NAMALWA (cell line): ENCODE measurements at places on chromosomes 7 and 10.
A peak's percentile ranks its signal among the peaks of the same experiment; 100 is the strongest.

DNA sequence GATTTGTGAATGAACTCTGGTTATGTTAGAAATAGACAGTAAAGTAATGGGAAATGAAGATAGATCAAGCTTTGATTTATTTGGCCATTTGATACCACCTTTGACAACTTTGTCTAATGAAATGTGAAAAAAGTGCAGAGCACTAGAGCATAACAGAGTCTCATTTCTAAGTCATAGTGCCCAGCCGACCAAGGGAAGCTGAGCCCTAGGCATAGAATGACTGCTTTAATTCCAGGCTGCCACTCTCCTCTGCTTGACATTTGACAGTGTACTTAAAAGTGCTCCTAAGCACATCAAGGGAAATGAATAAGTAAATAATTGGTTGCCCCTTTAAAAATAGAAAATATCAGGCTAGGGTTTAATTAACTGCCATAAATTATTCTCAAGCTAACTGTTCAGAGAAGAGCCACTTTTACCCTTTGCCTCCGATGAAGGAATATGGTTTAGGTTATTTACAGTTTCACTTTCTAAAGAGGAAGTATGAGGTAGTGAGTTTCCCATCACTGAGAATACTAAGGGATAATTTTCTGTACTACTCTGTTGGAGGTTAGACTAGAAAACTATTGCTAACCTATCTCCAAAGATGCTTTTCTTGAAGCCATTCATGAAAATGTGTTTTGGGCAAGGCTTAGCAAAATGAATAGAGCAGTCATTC is 591.6 kb downstream of the REEP3 start:
- peak; percentile 5 for DNase-seq

- DNase-seq, result no peak
These were observed 5.9 kb downstream of the FOXK1 start for GRCh38 chr7:4687956-4688355.

DNA sequence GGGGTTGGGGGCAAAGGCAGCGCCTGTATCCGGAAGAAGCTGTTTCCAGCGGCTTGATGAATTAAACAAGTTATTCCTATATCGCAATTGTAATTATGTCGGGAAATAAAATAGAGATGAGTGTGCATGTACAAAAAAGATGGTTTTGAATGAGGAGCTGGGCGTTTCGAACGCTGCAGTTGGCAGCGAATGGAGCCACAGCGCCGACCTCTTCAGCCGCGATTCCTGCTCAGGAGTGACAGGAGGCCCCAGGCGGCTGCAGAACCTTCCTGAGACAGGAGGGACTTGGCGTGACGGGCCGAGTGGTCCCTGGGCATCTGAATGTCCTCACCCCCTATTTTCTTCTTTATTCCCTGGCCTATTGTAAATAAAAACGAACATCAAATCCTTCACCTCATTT is 184.9 kb downstream of the DNAJB6 start:
- no peak for DNase-seq

- no peak for DNase-seq
These were observed 11.0 kb downstream of the STMP1 start for GRCh38 chr7:135673360-135673706.

DNA sequence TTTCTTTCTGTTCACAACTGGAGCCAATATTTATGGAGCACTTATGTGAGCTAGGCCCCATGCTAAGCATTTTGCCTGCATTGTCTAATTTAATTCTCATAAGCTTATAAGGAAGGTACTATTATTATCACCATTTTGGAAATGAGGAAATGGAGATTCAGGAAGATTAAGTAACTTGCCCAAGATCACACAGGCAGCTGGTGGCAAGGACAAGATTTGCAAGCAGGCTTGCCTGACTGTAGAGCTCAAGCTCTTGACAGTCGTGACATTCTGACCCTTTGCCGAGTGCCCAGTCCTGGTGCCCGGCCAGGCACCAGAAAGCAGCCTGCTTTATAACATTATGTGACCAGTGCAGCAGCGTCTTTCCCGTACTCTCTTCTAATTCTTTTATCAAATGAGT is 38.2 kb downstream of the WNT2 start:
- no peak for DNase-seq

DNA sequence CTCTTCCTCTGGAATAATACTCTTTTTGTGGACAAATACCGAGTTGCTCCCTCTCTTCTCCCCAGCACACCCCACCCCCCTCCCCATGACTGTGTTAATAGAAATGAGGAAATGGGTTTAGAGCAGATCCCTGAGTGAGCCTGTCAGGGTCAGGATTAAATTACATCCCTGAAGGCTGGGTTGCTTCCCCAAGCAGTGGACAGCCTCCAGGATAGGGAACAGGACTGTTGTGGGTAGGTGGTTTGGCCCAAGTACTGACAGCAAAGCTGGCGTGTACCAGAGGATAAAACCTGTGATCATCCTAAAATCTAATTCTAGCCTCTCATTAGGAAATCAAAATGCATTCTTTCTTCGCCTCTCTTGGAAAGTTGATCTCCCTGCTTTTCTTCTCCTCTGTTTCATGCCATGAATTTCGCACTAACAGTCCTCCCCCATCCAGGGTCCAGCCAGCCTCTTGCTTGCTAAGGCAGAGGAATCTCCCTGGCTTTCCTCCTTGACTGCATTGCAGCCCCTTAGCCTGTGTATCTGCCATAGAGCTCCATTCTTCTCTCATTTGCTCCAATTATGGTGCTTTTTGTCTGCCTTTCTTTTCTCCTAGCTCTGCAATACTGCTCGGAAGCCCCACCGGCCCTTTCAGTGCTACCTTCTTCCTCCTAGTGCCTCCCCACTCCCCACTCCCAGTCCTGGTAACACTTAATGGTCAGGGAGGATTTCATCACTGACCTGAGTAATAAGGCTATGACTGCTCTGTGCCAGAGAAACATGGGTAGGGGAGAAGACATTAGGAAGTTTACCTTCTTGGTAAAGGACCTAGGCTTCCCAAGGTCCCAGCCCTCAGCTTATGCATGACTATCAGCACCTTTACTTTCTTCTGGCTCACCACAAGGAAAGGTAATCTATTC is 8.4 kb downstream of the LRRC4 start:
- no peak for DNase-seq

- DNase-seq, result no peak
These were observed 92.8 kb downstream of the VWC2 start for GRCh38 chr7:49866076-49866735.

DNA sequence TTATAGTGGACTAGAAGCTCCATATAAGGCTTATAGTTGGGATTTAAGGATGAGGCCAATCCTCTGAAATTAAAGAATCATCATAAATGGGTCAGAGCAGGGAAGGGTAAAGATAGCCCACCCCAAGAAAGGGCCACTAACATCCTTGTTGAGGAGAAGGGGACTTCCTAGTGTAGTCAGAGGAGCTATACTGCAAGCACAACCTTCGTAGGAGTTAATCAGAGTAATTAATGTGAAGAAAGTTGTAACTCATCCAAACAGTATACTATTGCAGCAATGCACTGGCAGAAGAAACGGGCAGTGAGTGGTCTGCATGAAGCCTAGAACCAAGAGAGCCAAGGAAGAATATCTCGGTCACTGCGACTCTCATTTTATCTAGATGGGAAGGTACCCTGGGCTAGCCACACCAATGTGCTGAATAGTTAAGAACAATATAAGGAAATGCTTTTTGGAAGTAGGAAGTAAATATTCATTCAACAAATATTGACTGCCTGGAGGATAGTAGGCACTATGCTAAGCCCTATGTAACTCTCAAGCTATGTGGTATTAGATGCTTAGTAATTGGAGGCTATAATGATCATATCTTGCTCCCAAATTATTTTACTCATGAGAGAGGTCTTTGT is 13.3 kb downstream of the OTUD1 start:
- DNase-seq, result no peak

DNA sequence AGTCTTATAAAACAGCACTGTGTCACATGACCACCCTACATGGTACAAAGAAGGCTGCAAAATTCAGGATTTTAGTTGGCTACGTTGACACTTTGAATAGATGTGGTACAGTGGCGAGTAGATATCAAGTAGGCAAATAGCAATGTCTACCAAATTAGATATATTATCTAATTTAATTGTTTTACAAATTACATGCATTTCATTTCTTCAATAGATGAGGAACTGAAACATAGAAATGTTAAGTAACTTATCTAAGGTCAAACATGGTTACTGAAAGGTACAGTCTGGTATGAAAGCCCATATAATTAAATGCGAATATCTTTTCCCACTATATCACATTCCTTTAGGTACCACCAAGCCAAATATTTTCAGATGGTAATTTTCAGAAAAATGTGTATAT is 972.2 kb downstream of the NRG3 start:
- DNase-seq, result no peak

- no peak for DNase-seq
These were observed 149.1 kb upstream of the WDR11 start for GRCh38 chr10:120702032-120702431.

- DNase-seq, result no peak
These were observed 90.0 kb downstream of the FOXP2 start for GRCh38 chr7:114504586-114504985.

- no peak for DNase-seq
These were observed 193.8 kb downstream of the IMMP2L start for GRCh38 chr7:111368381-111369065.

DNA sequence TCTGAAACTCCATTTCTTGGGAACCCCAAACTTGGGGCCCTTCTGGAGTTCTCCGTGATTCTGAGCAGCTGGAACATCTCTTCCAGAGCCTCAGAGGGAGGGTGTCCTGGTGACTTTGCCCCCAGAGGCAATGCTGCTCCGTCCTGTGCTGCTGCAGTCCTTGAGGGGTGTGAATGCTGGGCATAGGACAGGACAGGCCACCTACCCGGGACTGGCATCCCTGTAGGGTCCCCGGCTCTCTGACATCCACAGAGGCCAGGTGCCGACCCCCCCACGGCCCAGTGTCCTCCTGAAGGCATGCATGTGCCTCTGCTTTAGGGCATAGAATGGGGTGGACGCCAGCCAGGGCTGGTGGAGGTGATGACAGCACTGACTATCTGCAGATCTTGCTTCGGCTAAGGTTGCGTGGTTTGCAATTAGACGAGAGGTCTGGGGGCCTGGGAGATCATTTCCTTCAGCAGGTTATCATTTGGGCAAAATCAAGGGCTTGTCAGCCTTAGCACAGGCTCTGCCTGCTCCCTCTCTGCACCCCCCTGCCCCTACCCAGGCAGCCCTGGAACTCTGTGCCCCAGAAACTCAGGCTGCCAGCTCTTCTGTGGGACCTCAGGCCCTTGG is 136.9 kb upstream of the GPR26 start:
- no peak for DNase-seq

DNA sequence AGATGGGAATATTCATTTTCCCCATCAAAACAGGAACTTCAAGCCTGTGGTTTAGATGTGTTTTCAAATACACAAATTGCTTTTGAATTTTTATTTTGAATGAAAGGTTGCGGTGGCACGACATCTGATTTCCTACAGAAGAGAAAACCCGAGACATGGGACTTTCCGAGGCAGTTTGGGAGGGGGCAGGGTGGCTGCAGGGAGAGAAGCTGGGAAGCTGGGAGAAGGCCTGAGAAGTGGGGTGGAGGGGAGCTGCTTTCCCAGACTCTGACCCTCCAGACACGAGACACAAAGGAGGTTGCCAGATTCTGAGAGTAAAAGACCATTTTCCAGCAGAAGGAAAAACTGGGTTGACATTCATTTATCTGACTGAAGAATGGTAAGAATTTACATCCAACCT is 19.6 kb downstream of the TMEM176A start:
- DNase-seq, result no peak

DNA sequence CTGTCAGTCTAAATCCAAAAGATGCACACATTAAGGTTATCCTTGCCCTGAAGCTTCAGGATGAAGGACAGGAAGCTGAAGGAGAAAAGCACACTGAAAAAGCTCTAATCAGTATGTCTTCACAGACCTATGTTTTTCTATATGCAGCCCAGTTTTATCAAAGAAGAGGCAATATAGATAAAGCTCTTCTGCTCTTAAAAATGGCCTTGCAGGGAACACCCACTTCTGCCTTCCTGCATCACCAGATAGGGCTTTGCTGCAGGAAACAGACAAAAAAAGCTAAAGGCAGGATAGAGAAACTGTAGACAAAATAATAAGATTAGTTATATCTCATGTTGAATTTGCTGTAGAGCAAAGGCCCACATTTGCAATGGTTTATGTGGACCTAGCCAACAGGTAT is 14.9 kb upstream of the IFIT1B start:
- no peak for DNase-seq

DNA sequence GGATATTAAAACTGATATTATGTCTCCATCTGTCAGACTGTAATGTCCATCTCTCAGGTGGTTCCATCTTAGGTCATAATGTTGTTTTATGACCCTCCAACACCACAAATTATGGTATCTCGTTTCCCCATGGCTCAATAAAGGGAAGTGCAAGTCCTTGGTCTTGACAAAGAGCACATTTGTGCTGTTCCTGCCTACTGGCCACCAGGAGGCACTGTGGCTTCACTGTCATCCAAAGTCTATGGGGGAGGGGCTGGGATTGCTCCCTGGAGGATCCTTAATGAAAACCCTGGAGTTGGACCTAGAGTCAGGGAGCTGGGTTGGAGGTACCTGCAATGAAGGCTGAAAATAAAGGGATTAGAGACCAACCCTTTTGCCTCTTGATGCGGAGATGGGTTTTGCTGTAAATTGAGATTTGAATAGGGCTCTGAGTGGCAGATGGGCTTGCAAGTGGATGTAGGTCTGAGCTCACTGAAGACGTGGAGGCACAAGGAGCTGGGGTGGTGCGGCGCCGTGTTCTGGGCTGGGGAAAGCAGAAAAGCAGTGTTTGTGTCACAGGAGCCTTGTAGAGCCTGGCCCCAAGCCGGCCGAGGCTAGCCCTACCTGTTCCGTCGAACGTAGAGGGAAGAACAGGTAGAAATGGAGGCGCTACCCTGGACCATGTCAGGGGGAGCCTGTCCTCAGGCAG is 180.5 kb upstream of the PRSS58 start:
- peak; percentile 46 for DNase-seq

- DNase-seq, result no peak
These were observed 1196.8 kb upstream of the PHF14 start for GRCh38 chr7:9776900-9777299.

GRCh38 chr7:114874170-114874569 is 47.7 kb upstream of the MDFIC start:
- no peak for DNase-seq

- no peak for DNase-seq
These were observed 87.9 kb downstream of the HIF1AN start for GRCh38 chr10:100623521-100624230.

GRCh38 chr10:77943121-77943901 is 16.8 kb upstream of the DLG5 start:
- no peak for DNase-seq

DNA sequence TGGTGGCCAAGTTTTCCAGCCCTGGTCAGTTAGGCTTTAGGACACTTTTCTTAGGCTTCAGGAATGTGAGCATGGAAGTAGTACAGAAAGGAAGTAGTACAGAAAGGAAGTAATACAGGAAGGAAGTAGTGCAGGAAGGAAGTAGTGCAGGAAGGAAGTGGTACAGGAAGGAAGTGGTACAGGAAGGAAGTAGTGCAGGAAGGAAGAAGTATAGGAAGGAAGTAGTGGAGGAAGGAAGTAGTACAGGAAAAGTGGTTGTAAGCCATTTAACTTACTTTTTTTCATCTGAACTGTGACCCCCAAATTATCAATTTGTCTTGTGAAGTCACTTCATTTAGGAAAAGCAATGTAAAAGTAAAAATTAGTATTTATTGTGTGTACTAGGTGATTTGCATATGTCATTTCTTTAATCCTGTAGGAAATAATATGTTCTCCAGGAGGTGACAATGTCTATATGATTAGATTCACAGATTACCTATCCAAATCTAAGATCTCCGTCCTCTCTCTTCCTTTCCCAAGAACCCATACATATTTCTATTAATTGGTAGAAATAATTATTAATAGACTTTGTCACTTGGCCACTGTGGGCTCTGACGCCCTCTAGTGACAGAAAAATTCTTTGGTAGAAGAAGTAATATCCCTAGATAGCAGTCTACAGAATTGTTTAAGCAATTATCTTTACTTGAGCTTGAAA is 3.9 kb upstream of the FAS start:
- peak; percentile 80 for DNase-seq

- no peak for DNase-seq
These were observed 126.0 kb downstream of the GNAI1 start for GRCh38 chr7:80260606-80261005.
